ENCODE measurements at places on chromosomes 11 and 22.

DNA sequence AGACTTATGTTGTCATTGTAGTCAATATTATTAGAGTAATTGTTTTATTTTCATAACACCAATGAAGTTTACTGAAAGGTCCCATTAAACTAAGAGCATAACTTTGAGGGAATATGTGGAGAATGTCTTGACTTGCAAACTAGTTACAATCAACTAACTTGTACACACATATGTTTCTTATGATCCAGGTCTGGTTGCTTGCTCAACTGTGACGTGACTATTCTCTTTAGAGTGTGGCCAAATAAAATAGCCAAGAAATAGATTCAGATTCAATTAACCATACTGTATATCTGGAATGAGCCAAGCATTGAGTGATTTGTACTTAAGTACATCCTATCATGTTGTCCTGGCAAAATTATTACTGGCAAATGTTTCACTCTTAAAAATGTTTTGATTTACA, 101.7 kb downstream of the METTL15 start:
- no peak for DNase-seq

DNA sequence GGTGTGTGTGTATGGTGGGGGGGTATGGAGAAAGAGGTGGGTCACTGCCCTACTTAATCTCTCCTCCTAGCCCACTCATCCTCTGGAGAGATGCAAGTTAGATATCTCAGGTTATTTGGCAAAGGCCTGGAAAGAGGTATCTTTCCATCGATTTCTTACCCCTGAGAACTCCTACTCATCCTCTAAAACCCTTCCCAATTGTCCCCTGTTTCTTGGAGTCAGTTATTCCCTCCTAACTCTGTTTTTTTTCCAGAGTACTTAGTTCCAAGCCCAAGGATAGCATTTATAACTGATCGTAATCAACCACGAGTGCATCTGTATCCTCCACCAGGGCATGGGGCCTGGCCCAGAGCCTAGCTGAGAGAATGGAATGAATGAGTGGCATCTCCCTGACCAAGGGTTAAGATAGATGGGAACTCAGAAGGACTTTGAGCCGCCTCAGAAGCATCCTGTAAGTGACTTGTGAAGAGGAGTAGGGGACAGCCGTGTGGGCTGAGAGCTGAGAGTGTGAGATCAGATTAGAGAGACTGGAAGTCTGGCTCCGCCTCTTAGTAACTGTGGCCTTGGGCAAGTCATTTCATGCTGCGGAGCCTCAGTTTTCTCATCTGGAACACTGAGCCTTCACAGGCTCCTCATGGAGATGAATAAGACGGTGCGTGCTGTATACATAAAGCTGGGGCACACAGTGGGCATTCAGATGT, 16.2 kb downstream of the CD6 start:
- DNase-seq, result no peak

DNA sequence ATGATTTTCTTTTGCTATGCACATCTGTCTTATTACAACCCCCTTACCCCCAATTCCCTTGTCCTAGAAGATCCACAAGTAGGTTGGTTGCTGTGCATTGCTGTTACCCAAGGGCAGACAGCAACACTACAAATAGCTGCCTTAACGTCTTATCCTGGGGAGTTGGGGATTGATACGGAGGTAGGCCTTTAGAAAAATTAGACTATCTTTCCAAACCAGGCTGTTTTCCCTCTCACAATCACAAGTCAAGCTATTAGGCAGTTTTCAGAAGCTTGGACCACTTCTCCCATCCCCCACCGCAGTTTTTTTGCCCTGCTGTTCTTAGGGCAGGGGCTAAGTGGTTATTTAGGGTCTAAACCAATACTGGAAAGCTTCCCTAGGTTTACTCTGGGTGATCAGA, 2.8 kb upstream of the PHLDB1 start:
- DNase-seq, result no peak

DNA sequence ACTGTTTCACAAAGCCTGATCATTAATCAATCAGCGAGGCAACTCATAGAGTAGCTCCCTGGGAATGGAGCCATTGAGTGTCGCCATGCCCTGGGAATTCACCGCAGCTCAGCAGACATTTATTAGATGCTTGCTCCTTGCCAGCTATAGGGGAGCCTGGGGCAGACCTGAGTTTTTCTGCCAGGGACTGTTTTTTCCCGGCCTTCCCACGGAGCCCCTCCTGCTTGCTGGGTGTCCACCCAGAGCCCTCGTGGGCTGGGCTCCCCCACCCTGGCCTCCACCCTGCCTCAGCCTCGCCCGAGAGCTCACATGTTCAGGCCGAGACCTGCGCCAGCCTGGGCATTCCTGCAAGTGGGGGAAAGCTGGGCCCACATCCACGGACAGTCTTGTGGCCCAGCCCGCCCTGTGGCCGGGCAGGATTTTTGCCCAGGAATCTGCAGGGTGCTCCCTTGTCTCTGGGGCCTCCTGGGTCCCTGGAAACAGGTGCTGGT, 64.9 kb downstream of the SMIM38 start:
- DNase-seq, result no peak

All from AG08395 (cell line).